ENCODE measurements at places on chromosomes 16 and 17.

DNA sequence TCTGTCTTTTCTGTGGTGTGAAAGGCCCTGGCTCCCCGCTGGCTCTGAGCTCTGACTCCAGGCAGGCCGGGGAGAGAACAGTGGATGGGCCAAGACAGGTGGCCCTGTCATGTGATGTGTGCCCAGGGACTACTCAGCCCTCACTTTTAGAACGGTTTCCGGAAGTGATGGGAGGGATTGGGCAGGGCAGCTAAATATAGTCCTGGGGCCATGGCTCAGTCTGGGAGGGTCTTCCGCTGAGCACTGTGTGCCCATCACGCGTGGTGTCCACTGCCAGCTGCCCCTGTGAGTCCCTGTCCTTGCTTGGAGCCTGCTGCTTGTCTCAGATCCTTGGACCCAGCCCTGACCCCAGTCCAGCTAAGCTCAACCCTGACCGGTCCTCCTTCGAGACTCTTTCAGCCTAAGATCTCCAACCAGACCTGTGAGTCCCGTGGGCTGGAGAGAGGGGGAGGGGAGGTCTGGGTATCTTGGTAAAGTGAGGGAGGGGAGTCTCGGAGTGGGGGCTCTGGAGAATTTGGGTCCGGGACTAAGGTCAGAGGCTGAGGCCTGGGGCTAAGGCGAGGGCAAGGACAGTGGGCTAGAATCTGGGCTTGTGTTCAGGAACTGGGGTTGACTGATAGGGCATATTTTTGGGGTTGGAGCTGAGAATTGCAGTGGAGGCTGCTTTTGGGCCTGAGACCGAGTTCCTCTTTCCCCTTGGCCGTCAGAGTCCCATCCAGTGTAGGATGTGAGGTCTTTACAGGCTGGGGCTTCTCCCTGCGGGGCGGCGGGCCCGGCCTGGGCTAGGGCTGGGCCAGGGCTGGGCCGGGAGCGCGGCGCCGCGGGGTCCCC, at the start of gene TRIM72:
TSS of gene TRIM72 (plus strand) at position 243 of the 831 bp plus-strand sequence. CDS start 620 bp downstream, outside the sequence.
- DNase-seq: no peak

DNA sequence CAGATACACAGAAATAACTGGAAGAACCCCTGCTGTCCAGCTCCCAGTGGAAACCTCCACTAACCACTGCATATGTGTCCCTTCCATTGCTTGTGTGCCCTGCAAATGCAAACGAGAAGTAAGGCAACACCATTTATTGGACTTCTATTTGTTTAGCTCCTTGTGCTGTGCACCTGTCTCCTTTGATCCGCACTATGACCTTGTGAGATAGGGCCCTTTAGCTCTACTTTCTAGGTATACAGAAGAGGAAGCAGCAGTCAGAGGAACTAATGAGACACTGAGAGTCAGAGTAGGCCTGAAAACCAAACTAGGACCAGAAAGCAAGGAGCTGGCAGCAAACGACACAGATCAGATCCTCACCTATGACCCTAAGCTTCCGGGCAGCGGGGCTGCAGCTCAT, 22.4 kb downstream of the SOX9 start:
- DNase-seq: no peak

DNA sequence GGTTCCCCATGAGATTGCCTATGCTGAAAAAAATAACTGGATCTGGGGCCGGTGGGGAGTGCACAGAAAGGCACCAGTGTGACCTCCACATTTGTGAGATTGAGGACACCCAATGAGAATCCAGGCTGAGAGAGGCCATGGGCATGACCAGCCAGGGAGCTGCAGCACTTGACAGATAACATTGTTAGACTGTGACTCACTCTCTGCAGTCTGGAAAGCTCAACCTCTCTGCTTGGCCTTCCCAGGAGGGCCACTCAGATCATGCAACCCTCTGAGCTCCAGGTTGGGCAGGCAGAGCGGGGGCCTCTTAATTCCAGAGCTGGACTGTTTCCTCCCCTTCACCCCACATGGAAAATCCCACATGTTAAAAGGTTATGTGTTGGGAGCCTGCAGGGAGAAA, 30.1 kb downstream of the FZD2 start:
- DNase-seq: peak; percentile 93

DNA sequence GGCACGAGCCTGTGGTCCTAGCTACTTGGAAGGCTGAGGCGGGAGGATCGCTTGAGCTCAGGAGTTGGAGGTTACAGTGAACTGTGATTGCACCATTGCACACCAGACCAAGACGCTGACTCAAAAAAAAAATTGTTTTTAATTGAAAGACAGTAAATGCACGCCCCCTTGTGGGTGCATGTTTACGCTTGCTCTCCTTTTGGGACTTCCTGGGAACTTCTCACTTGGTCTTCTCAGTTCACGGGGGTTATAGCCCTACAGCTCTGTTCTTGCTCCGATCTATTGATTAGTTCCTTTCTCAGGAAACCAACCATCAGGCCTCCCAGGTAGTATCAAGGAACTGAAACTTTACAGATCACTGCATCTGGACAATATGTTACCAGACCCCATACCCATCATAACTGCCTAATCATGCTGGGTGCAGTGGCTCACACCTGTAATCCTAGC, 14.2 kb upstream of the RIPOR1 start:
- peak; percentile 79 for DNase-seq

GRCh38 chr16:88448461-88449266, 4.4 kb upstream of the ZFPM1 start:
- DNase-seq: no peak

- no peak for DNase-seq
Observed at GRCh38 chr17:77865112-77865611, 93.3 kb upstream of the TNRC6C start.

DNA sequence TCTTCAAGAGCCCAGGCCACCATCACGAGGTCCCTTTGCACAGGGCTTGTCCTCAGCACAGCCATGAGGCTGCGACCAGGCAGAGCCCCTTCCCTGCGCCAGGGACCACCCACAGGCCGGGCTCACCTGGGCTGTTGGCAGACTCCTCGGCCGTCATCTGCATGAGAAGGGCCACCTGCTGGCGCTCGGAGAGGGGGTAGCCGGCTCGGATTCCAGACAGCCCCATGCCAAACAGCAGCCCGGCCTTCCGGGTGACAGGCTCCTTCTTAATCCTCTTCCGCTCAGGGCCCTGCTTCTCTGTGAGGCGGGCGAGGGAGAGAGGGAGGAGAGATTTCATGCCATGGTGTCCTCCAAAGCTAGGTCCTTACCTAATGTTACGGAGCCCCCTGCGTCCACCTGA, 73.4 kb downstream of the ZNF778 start:
- DNase-seq: no peak

DNA sequence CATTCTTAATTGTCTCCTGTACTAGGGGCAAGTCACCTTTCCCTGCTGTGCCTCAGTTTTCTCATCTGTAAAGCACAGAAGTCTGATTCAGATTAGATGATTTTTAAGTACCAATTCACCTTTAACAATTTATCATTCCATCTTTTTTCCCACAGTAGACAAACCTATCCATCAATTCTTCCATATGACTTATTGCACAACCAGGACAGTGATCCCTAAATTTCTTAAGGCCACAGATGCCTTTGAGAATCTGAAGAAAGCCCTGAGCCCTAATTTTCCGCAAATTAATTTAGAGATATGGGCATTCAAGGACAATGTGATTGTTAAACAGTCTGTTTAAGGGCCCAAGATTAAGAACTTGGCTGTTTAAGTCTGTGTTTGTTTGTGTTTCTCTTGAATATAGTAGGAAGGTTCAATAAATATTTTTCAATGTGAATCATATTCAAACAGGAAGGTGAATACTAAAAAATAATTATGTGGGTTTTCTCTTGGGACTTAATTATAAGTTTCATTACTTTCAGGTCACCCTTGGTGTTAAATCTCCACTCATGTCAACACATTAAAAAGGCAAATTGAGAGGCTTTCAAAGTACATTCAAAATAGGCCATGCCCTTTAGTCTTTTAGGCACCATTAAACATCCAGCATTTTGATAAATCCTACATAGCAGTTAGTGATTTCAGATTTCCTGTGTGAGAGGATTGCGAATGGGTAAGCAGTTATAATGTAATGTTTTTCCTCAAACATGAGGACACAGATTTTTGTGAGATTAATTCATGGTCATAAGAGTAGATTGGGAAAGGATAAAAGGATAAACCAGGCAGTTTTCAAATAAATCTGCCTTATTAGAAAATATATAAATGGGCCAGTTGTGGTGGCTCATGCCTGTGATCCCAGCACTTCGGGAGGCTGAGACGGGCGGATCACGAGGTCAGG, 34.9 kb upstream of the MMD start:
- DNase-seq: no peak

DNA sequence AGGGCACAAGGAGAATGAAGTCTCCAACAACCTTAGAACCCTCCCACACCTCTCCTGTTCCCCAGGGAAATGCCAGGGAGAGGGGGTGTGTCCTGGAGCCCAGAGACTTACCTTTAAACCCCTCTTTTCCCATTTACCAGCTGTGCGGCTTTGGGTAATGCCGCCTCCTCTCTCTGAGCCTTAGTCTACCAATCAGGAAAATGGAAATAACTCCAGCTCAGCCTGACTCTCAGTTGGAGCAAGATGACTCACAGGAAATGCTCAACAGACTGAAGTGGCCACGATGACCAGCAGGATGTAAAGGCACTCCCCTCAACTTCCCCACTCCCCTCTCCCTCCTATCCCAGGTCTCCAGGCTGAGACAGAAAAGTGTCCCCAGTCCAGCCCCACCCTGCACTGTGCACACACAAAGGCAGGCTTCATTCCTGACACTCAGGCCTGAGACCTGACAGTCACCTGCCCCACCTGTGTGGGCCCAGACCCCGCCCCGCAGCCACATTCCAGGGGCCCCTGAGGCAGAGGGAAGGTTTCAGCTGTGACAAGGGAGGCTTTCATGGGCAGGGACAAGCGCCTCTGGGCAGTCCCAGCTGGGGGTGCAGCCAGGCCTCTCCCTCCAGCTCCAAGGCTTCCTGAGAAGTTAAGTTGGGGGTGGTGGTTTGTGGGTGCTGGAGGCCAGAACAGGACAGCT, 3.0 kb upstream of the KRT15 start:
- peak; percentile 90 for DNase-seq

DNA sequence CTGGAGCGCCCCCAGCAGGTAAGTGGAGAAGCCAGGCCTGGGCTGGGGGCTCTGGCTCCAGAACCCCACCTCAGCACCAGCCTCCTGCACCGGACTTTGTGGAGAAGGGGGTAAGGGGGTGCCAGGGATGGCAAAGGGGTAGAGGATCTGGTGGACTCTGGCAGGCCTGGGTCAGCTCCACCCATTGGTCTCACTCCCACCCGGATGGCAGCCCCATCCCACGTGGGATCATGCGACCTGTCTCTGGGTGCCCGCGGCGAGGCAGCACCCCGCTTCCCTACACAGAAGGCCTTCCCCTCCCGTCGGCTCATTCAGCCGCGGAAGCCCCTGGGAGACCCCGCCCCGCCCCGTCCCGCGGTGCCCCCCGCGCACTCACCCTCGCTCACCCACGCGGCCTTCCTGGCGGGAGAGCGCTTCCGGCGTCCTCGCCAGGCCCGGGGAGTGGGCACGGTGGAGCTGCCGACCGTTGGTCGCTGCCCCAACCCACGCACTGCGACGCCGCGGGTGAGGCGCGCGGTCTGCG, 498 bp upstream of the PLEKHG4 start:
- DNase-seq: no peak
